IPS-NIHi11 (cell line): ENCODE measurements at places on chromosomes 2 and 18.

GRCh38 chr2:173229086-173229485 lies 125.6 kb upstream of the CDCA7 start:
- DNase-seq = no peak

- no peak for DNase-seq
These were observed 3.4 kb downstream of the GEN1 start for GRCh38 chr2:17757321-17757720.

GRCh38 chr2:183001948-183002347 lies 36.3 kb downstream of the NCKAP1 start:
- peak; percentile 3 for DNase-seq

DNA sequence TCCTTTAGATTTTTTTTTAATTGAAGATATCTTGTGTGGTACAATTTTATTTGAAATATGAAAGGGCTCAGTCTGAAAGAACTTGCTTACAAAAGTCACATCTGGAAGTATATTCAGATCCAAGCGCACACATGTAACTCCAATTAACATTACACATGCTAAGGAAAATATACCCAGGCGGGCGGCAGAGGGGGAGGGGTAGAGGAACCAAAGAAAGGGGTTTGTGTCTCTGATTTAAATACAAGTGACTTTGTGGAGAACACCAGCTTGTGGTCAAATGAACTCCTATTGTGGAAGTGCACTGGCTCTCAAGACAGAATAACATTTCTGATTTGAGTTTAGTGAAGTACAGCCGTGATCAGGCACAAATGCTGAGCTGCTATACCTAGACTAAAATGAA lies 280.2 kb upstream of the SOX11 start:
- DNase-seq = peak; percentile 29
